MCF 10A (cell line): ENCODE measurements at places on chromosomes 1 and 21. TPM values are rescaled to one million over a fixed set of nuclear protein-coding genes. Genes with fewer than 3 reads are reported as not detected.

Gene LEMD1
- total RNA-seq: 1.4 TPM in 2 replicates

Gene TLCD4
- total RNA-seq: 1.9 and 2.3 TPM in 2 replicates

Gene LRRC53
- not detected in 2 replicates for total RNA-seq

Gene S100A3
- total RNA-seq: 85.7 and 90.0 TPM in 2 replicates

DNA sequence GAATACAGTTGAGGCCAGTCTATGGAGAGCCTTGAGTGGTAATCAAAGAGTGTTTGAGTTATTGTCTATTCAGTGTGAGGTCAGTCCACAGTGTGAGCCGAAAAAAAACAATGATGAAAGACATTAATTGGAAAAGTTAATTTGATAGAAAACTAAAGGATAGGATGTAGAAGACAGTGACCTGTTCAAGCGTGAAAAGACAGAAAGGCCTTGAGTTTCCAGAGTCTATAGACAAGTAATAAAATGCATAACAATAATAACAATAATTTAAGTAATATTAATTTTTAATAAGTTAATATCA lies 90.4 kb downstream of the SLC30A10 start:
- H3K27ac ChIP-seq: no peak overlapping the region
- DNase-seq: no peak
- H3K27me3 ChIP-seq: peaks cover 98% of the 10 kb centered on the region
- no peaks in the 10 kb centered on the region for H3K36me3 ChIP-seq

DNA sequence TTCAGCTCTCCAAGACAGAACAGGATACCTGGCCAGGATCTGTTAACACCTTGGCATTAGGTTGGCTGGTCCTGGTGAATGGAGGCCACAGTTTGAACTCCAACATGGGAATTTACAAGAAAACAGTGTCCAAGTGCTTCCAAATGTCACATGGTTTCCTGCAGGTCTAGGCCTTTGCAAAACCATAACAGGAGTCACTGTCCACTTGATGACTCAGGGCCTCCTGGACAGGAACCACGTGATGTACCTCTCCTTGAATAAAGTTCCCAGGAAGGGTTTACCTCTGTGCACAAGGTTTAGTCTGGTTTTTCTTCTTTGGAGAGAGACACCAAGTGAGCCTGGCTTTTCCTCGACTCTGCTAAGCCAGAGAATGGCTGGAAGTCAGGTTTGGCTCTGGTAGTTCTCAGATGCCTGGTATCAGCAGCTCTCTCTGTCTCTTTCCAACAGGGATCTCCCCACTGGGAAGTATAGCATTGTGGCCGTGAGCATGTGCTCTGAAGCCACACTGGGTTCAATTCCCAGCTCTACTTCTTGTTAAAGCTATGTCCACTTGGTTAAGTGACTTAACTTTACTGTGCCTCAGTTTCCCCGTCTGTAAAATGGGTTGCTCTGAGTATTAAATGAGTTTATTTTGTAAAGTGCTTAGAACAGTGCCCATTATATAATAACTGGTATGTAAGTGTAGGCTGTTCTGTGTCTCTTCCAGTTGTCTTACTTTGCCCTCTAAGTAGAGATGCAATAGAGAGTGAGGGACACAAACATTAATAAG lies 27.3 kb upstream of the TMEM61 start:
- no peaks in the 10 kb centered on the region for H3K27me3 ChIP-seq
- peaks cover 7% of the 10 kb centered on the region for H3K36me3 ChIP-seq
- no peak overlapping the region for H3K27ac ChIP-seq
- DNase-seq: peak; percentile 70
- H3K4me1 ChIP-seq: peaks cover 27% of the 10 kb centered on the region
